ENCODE measurements at places on chromosomes 6 and 20. TPM values are rescaled to one million over a fixed set of nuclear protein-coding genes. Genes with fewer than 3 reads are reported as not detected.
A peak's percentile ranks its signal among the peaks of the same experiment; 100 is the strongest.

- DNase-seq = no peak
These were observed 109.0 kb upstream of the COL21A1 start for GRCh38 chr6:56356426-56356825.

DNA sequence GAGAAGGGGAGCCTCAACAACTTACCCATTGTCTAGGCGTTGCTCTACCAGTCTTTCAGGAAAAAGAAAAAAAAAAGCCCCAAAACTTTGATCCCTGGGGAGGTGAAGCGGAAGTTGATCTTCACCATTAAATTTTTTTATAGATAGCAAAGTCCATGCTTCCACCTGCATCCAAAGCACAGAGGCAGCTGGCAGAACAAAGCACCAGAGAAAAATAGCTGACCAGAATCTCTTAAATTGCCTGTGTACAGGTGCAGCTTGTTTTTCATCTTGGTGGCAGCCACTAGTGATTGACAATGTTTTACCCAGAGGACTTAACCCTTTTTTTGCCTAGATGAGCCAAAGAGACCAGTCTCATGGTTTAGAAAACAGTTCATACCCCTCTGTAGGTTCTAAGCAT lies 86.0 kb downstream of the MYB start:
- DNase-seq = no peak

DNA sequence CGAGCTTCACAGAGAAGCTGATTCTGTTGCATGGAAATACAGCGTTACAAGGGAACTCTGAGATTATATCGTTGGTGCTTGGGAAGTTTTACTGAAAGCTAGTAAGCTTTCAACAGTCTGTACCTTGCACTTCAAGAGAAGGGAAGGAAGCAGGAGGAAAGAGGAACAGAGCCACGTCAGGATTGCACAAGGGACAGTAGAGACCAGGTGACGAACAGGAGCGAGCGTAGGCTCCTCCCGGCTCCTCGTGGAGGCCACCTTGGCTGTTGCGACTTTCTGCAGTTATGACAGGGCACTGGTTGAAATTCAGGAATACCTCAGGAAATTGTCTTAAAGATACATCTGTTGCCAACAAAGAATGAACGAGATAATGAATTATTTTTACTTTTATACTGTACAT lies 18.8 kb downstream of the RTF2 start:
- no peak for DNase-seq

GRCh38 chr6:87667032-87667431 lies 35.0 kb downstream of the AKIRIN2 start:
- DNase-seq = no peak

GRCh38 chr6:149877659-149878058 lies 13.5 kb upstream of the LRP11 start:
- no peak for DNase-seq

DNA sequence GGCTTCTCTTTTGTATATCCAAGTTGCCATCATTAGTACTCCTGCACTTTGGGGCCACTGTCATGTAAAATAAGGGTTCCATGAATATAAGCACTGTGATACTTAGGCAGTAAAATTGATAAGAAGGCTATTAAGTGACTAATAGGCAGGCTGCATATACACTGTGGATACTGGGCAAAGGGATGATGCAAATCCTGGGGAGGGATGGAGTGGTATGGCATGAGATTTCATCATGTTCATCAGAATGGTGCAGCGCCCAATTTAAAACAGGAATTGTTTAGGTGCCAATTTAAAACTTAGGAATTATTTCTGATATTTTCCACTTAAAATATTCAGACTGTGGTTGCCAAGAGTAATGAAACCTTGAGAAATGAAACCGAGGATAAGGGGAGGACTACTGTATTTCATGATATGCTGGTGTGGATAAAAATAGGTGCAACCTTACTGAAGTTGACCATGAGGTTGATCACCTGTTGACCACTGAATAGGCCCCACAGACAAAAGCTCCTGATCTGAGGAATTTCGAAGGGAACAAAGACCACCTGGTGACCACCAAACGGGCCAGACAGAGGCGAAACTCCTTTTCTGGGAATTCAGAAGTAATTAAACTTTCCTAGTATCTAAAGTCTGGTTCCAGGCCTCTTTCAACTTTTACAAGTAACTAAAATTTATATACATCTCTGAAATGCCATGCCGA lies 4.9 kb upstream of the TRIM39 start:
- no peak for DNase-seq

DNA sequence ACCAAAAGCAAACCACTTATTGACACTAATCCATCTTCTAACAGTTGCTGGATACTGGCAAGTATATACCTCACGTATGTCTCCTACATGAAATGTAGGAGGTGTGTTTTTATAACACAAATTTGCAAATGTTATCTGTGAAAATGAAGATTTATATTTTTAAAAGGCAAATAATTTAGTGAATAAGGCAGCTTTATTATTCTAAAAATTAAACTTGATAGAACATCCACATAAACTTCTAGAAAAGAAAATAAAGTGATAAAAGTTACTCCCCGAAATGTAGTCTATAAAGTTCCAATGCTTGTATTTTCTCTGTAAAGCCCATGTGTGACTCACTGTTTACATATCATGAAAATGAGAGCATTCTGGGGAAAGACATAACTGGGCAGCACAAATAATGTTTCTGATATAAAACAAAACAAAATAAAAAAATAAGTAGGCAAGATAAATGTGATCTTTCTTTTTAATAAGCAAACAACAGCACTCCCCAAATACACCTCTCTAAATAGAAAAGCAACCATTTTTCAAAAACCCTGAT lies 84.4 kb downstream of the MAP7 start:
- no peak for DNase-seq

- DNase-seq = no peak
These were observed 2.3 kb downstream of the FILIP1 start for GRCh38 chr6:75491291-75491690.

DNA sequence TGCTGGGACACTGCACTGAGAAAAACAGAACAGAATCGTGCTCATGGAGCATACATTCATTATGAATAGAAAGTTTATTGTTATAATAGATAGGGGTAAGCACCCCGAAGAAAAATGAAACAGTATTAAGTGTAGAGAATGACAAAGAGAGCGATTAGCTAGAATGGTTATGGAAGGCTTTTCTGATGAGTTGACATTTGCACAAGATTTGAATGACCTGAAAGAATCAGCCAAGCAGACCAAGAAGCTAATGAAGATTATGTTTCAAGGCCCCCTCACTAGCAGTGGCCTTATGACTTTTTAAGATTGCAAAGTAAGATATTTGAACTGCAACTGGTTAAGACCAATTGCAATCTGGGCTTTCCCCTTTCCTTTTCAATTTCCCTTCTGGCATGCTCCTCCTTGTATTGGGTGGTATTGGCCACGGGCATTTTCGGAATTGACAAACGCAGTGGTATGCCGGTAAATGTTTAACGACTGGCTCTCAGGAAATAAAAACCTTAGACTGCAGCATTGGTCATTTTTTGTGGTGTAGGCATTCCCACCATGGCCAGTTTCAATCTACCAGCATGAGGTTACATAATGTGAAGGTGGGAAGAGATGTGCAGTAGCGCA lies 120.0 kb upstream of the CITED2 start:
- no peak for DNase-seq

- no peak for DNase-seq
These were observed 89.7 kb upstream of the RNF217 start for GRCh38 chr6:124872361-124873065.

DNA sequence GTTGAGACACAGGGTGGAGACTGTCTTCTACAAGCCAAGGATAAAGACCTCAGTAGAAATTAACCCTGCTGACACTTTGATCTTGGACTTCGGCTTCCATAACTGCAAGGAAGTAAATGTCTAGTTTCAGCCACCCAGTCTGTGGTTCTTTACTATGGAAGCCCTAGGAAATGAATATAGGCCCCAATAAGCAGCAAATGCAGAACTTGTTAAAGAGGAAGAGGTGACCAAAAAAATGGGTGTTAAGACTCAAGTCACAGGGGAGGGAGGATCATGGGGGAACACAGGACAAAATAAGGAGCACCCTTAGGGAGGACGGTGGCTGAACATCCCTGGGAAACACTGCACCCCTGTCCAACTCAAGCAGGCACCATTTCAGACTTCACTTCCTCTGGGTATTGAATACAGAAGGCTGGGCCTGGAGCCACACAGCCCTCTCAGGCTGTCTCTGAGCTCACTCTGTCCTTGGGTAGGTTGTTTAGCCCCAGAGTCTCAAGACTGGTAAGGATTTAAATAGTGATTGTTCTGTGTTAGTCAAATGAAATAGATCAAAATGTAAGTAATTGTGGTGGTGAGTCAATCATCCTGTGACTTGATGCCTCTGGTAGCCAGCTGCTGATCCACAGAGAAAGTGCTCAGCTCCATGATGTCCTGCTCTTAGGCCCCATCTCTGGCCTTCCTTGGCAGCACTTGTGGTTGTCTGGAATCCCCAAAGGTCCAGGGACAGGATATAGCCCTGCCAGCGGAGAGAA lies 30.5 kb upstream of the SIRPD start:
- DNase-seq = no peak

DNA sequence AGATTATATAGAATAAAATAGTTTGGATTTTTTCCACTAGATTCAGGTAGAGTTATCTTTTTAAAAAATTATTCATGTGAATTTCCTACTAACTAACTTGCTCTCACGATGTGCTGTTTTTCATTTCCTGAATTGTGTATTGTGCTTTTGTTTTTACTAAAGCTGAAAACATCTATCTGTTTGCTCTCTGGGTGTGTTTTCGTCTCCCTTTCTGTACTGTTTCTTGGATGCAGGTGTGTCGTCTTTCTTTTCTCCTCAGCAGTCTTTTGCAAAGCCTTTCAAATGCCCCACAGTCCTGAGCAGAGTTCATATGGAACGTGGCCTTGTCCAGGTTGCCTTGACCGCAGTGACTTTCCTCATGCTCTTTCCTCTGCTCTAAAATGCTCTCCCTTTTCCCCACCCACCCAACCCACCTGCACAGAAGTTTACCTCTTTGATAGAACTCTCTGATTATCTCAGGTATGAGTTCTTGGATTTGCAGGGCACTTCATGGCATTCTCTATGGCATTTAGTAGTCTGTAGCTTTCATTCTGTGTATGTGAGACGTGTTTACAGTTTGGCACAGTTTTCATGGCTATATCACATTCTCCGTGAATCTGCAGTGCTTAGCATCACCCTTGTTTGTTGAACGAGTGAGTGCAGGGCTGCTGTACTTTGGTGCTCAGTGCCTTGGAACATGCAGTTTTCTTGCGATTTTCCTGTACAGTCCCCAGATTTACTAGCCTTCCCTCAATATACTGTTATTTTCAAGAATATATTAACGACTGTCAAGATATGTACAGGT lies 77.1 kb downstream of the FARS2 start:
- peak; percentile 11 for DNase-seq

GRCh38 chr6:136568129-136568528 lies 17.9 kb upstream of the MAP7 start:
- DNase-seq = no peak

- no peak for DNase-seq
These were observed 10.8 kb upstream of the MAN1A1 start for GRCh38 chr6:119360262-119360915.

GRCh38 chr6:14055541-14055940 lies 62.0 kb upstream of the CD83 start:
- DNase-seq = peak; percentile 22

- DNase-seq = no peak
These were observed 356.9 kb downstream of the CDKAL1 start for GRCh38 chr6:20891161-20891560.

GRCh38 chr20:53578492-53579222 lies 15.0 kb downstream of the ZNF217 start:
- peak; percentile 69 for DNase-seq

GRCh38 chr6:80105972-80106417 lies 476 bp upstream of the BCKDHB start:
- no peak for DNase-seq

GRCh38 chr6:12001706-12002435 lies 10.2 kb upstream of the HIVEP1 start:
- no peak for DNase-seq

GRCh38 chr6:124482071-124482491 lies 480.2 kb upstream of the RNF217 start:
- DNase-seq = no peak

- no peak for DNase-seq
These were observed 16.1 kb upstream of the STX11 start for GRCh38 chr6:144134176-144134575.

- DNase-seq = no peak
These were observed 2.0 kb downstream of the LRRC1 start for GRCh38 chr6:53796791-53797190.

DNA sequence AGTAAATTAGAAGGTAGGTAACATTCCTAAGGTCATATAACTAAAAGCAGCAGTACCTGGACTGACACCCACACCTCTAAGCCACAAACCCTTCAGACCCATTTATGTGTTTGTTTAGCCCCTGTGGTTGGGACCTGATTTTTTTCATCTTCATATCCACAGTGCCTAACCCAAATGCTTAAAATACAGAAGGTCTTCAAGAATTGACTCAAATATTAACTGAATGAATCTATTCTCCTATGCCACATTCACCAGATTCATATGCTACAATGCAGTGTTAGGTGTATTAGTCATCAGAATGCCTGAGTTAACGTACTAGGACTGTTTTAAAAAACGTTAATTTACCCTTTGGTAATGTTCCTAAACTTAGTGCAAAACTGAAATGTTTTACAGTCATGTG lies 124.8 kb downstream of the AHI1 start:
- DNase-seq = no peak

DNA sequence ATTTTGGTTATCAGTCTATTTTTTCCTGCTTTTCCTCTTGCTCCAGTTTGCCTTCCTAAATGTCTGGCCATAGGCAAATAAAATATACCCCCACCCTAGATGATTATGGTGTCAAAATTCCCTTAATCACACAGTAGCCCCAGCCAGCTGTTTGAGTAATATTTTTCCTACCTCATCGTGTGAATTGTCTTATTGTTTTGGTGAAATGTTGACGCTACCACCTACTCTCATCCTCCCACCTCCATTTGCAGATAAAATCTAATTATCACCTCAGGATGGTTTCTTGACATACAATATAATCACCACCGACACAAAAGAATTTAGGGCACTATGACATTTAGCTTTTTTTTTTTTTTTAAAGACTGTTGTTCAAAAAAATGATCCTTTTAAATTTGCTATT lies 44.1 kb upstream of the FUCA2 start:
- no peak for DNase-seq

The MPC1 gene
- total RNA-seq = 6.8 TPM

The PFDN6 gene
- total RNA-seq = 90.2 TPM

The SLC23A2 gene
- total RNA-seq = 5.9 TPM

The TFAP2C gene
- total RNA-seq = 38.4 TPM

The SFTA2 gene
- total RNA-seq = not detected

The SNAI1 gene
- total RNA-seq = 9.4 TPM

The HNF4A gene
- total RNA-seq = 11.4 TPM

The SCGN gene
- total RNA-seq = not detected

The SLC22A2 gene
- 0.42 TPM for total RNA-seq

The TOX2 gene
- total RNA-seq = 1.6 TPM

The DDO gene
- total RNA-seq = not detected

The TRIM40 gene
- total RNA-seq = not detected

The SCAF8 gene
- 26.5 TPM for total RNA-seq
